CD14-positive monocyte (primary cell): ENCODE measurements at places on chromosomes 13 and 19.
A peak's percentile ranks its signal among the peaks of the same experiment; 100 is the strongest.

GRCh38 chr13:52177276-52177675, 17.9 kb upstream of the NEK3 start:
- no peak for DNase-seq

DNA sequence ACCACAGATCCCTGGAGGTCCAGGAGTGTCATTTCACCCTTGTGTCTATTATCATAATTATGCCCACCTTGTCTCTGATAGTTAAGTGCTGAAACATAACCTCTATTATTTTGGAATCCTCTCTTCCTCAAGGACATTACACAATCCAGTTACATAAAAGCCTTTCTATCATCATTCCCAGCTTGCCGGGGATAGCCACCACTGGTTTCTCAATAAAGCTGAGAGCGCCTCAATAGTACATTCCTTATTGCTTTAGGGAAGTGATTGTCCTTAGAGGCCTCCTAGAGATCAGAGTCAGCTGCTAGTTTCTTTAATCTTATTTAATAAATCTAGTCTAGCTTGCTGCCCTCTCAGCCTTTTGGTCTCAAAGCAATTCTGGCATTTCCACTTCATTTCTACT, 490.0 kb upstream of the ATXN8OS start:
- no peak for DNase-seq

- DNase-seq = no peak
Observed at GRCh38 chr19:17953869-17954268, 13.0 kb upstream of the KCNN1 start.

GRCh38 chr13:42969565-42970172, 22.4 kb downstream of the EPSTI1 start:
- peak; percentile 69 for DNase-seq

DNA sequence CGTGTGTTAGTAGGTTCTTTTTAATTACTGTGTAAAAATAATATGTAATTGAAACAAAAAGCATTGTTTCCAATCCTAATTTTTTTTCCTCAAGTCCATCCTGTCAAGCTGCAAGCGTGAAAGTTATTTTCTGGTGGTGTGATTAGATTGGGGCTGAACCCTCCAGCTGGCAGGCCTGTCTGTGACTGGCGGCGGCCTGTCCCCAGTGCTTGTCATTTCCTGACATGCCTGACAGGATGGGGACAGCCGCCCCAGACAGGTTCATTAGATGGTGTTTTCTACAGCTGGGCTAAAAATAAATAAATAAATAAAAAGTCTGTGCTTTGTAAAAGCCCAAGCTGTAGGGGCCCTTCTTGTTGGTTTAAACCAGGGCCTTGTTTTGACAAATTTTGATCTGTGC, 53.7 kb upstream of the MAB21L1 start:
- no peak for DNase-seq
